Ecto neural progenitor cell (in vitro differentiated cells): ENCODE measurements at places on chromosomes 6 and 20.

- no peak for DNase-seq
These were observed 15.0 kb upstream of the MARCKS start for GRCh38 chr6:113842165-113842564.

- DNase-seq = no peak
These were observed 1297.5 kb upstream of the CITED2 start for GRCh38 chr6:140671926-140672325.

DNA sequence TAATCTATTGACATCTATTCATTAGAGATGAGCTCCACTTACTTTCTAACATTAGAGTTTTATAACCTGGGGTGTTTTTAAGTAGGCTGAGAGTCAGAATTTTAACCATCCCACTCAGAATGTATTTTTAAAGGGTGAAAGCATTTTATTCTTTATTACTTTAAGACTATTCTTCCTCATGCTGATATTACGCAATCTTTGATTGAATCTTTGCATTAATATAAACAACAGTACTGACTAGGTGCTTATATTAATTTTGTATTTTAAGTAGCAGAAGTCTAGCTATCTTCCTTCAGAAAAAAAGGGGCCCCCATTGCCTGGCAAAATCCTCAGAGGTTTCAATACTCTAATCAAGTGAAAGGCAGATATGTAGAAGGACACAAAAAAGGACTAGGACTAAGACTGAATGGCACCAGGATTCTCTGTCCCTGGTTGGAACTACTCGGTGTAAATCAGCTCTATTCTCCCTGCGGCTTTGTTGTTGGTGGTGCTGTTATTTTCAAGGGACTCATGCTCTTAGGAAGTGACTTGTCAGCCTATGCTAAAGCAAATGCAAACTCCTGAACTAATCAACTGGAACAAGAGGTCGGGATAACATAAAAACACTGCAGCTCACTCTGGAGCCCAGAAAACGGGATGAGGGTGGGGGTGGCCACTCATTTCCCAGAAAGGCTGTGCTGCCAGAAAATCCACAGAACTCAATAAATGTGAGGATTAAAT, 1324.4 kb downstream of the GRIK2 start:
- peak; percentile 56 for DNase-seq

GRCh38 chr6:81897793-81898192, 145.3 kb upstream of the TENT5A start:
- DNase-seq = no peak

DNA sequence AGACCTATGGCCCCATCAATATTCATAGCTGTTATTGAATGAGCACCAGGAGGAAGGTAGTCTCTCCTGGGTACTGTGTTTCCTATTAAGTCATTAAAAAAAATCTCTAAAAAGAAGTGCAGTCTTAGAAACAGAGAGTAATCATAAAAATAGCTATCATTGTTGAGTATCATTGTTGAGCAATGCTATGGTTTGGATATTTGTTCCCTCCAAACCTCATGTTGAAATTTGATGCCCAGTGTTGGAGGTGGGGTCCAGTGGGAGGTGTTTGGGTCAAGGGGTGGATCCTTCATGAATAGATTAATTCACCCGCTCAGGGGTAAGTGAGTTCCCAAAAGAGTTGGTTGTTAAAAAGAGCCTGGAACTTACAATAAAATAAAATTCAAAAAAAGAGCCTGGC, 88.1 kb upstream of the IYD start:
- no peak for DNase-seq

DNA sequence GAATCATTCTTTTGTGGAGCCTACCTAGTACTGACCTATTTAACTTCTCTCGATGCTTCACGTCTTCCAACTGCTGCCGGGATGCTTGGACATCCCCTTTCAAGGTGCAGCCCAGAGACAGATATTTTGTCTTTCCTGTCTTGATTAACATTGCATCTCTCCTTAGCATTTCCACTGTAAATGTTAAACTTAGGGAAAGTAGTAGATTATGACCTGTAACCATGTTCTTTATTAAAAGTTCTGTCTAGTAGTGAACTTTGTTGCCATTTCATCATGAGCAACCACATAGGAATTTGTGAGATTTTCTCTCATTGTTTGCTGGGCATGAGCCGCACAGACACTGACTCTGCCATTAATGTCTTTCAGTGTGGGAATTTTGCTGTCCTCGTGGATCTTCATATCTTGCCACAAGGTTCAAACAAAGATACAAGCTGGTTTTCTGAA, 117.9 kb downstream of the JAG1 start:
- no peak for DNase-seq

GRCh38 chr20:46964618-46965455, 70.2 kb downstream of the EYA2 start:
- peak; percentile 27 for DNase-seq

DNA sequence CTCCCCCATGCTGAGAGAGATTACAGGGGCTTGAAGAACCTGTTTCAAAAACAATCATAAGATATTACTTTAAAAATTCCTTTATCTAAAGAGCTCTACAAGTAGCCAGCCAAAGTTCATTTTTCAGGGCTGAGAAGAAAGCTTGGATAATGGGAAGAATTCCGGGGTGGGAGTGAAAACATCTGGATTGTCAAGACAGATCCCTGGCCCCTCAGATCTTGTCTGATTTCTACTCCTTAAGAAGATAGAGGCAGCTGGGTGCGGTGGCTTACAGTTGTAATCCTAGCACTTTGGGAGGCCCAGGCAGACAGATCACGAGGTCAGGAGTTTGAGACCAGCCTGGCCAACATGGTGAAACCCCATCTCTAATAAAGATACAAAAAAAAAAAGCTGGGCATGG, 24.8 kb downstream of the TRMT6 start:
- DNase-seq = no peak

DNA sequence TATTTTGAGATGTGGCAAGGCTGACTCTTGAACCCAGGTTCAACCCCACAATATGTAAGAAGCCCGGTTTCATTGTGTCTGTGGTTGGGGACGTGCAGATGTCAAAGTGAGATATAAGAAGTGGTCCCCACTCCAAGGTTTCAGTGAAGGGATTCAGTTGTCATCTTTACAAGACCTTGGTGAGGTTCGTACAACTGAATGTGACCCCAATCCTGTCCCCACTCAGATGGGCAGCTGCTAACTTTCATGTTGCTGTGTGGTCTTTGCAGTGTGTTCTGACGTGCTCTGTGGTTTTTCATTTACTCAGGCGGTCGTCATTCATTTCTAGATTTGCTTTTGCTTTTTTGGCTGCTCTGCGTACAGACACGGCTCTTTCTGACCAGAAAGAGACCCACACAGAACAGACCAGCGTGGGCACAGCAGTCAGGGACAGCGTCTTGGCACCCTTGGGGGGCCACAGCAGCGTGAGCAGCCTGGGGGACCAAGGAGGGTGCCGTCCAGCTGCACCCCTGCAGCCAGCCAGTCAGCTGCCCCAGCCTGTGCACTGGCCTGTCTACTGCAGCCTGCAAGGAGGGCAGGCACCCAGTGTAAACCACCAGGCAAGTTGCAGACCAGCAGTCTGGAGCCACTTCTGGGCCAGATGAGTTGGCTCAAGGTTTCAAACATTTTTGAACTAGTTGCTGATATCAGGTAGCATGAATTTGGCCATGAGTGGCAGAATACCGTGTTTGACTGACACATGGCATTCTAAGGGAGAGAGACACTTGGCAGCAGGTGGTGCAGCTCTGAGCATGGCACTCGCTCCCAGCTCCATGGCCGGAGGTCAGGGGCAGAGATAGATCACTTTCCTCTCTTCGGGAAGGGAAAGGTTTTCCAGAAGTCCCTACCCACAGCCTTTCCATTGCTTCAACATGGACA, 49.4 kb upstream of the IRF4 start:
- DNase-seq = no peak

DNA sequence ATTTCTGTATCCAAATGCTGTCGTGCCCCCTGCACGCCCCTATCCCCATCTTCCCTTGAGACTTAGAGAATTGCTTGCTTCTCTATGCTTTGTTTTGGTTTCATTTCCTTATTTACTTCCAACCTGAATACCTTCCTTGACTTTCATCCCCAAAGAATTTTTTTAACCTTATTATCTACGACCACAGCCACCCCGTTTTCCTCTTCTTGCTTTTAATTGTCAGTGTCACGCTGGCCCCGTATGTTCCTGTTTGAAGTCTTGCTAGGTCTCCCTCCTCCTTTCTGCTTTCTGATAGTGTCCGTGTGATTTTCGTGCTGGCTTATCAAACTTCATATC, 40.1 kb downstream of the RNF217 start:
- DNase-seq = no peak

DNA sequence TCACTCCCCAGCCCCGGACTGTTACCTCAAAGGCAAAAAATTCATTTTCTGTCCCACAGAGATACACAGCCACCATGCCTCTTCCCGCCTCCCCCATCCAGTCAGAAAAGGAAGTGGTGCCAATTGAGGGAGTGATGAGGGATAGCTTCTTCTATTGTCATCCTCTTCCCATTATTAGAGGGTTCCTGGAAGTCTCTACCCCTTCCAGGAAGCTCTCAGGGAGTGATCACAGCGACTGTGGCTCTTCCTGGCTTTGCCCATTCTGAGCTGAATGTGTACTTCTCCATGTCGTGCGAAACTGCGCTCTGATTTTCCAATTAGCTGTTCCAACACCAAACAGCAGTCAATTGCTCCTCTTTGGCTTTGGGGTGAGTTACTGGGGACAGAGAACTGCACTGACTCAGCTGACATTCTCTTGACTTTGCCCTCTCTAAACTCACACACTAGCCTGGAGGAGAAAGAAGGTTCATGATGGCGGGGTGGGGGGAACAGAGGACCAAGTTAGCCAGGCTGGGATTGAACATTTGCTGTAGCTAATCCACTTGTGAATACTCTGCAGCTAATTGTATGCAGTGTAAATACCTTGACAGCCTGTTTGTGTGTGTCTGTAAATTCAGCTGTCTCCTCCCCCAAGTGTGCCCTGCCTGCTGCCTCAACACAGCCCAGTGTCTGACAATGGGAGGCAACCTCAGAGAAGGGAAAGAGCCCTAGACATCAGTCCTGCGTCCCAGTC, 2.4 kb upstream of the MDGA1 start:
- DNase-seq = no peak

DNA sequence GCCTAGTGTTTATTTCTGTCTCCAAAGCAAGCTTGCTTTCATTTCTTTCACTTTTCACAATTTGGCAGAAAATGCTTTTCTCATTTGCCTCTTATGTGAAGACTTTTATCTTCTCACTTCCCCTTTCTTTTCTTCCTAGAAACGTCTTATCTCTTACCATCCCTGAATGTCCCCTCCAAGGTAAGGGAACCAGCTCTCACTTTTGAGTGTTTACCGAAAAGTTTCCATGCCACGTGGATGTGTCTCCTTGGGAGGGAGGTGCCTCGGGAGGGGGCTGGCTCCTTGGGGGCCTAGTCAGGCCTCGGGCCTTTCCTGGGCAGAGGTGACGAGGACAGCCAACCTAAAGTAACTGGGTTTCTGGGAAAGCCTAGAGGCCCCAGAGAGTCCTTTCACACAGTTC, 127.4 kb downstream of the CD24 start:
- DNase-seq = no peak

DNA sequence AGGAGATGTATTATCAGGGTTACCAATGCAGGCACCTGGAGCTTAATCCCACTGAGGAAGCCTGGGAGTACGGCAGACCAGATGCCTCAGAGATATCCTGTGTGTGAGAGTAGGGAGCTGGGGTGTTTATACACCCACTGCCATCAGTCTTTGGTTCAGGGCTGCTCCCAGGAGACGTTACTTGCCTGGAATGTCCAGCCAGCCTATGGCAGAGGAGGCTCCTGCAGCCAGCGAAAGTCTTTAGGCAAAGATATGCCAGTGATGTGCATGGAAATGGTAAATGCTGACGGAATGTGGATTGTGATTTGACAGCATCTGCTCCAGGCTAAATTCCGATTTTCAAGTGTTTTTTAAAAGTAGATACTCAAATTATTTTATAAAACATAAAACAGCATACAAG, 282.0 kb downstream of the BTBD3 start:
- no peak for DNase-seq

- DNase-seq = no peak
These were observed 2.5 kb downstream of the ZSCAN26 start for GRCh38 chr6:28269492-28269891.

DNA sequence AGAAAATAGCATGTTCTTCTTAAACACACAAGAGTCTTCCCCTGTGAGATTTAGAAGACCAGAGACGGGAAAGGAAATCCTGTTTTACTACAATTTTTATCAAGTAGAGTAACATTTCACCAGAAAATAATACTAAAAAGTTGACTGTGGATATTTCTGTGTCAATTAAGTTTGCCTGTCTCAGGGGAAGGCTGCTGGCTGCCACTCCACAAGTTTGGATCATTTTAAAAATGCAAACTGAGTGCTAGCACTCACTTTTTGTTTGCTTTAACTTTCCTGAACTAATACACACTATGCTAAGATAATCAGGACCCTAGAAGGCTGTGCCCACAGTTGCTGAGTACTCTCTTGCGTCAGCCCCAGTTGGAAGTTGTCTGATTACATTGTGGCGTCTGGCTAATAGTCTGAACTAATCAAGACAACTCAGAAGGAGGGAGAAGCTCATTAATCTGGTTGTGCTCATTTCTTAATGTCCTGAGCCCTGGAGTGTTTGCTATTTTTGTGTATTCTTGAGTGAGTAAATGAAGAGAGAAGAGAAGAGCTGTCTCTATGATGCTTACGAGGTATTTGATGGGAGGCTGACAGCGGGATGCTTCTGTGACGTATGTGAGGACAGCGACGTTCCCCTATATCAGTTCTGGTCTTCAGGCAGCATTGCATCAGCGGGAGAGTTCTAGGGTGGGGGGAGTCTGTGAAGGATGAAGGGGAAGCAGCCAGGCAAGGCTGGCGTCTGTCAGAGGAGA, 664.2 kb downstream of the QKI start:
- no peak for DNase-seq

GRCh38 chr6:43593938-43594337, 18.0 kb downstream of the POLH start:
- DNase-seq = no peak

DNA sequence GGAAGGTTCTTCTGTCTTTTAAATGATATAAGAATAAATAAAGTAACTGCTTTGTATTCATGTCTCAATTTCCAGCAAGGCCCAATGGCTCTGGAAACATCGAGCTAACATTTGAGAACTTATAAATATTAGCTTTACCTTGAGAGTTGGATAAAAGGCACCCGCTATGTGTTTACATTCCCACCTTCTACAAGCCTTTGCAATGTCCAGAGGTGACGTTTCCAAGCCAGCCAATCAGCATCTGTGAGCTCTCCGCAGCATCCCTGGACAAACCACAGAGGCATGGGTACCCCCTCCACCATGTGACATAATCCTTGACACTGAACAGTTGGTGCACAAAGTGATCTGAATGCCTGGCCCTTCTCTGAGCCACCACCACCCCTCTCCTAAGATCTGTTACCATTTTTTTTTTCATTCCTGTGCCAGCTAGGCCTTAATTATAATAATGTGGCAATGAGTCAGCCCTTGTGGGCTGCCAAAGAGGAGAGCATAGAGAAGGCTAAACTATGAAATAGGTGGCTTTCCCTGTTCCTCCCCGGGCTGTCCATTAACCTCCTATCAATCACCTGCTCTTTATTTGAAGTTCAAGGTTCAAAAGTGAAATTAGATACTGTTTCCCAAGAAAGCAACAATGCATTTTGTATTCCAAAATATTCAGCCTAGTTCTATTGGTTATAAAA, 4.1 kb downstream of the CBLN4 start:
- DNase-seq = no peak
